ENCODE measurements at places on chromosomes 1 and 21. TPM values are rescaled to one million over a fixed set of nuclear protein-coding genes. Genes with fewer than 3 reads are reported as not detected.

DNA sequence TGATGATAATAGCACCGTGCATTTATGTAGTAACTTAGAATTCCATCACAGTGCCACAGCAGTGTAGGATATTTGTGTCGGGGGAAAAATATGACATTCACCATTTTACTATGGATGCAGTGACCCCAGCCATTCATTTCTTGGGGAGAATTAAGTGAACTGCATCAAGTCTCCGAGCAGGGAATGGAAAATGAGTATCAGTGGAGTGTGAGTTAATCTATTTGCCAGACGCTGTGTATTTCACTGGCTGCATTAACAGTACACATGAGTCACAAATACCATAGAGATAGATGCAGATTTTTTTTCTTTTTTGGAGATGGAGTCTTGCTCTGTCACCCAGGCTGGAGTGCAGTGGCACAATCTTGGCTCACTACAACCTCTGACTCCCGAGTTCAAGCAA, 33.8 kb upstream of the SLC45A1 start:
- DNase-seq = no peak

DNA sequence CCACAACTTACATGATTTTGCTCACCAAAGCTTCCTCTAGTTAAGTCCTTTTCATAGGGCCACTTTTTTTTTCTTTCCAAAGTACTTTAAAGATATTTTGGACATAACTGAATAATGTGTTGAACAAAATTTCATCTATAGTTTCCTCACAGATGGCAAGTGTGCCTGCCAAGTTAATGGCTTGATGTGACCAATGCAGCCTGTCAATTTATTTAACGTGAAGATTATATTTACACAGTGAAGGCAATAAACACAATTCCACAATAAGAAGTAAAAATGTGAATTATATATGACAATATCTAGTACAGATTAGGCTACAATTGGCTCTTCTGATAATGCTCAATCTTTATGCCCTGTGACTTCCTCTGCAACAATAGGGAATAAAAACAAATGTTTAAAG, 18.0 kb downstream of the CLCA2 start:
- DNase-seq = no peak

DNA sequence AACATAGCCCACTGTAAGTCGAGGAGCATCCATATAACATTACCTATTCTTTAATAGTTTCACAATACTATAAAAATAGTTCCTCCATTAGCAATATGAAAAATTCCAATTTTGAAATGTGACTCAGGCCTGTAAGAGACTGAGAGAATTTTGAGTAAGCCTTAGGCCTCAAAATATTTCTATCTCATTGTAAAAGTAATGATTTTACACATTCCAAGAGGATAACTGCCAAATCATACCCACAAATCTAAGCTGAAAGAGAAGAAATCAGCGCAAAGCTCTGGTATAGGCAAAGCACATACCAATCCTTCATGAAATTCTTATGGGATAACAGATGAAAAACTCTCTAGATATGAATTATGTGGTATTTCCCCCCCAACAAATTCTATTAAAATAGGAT, 144.1 kb downstream of the CDC42BPA start:
- DNase-seq = no peak

GRCh38 chr21:18468790-18469189, 65.2 kb upstream of the TMPRSS15 start:
- no peak for DNase-seq

DNA sequence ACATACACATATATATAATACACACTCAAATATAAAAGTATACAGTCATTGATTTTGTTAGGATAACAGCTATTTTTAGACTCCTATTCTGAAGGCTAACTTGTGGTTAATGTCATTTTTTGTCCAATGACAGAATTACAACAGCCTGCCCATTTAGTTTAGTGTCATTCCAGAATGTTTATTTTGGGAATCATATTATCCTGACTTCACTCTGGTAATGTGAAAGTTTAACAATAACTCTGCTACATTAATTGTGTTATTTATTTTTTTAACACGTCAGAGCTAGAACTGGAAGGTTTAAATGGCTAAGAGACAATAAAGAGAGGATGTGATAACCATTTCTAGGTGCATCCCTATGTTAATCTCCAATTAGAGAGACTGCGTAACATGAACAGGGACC, 648.1 kb downstream of the USP25 start:
- DNase-seq = no peak

GRCh38 chr1:27979151-27979858, 19.5 kb downstream of the XKR8 start:
- DNase-seq = no peak

DNA sequence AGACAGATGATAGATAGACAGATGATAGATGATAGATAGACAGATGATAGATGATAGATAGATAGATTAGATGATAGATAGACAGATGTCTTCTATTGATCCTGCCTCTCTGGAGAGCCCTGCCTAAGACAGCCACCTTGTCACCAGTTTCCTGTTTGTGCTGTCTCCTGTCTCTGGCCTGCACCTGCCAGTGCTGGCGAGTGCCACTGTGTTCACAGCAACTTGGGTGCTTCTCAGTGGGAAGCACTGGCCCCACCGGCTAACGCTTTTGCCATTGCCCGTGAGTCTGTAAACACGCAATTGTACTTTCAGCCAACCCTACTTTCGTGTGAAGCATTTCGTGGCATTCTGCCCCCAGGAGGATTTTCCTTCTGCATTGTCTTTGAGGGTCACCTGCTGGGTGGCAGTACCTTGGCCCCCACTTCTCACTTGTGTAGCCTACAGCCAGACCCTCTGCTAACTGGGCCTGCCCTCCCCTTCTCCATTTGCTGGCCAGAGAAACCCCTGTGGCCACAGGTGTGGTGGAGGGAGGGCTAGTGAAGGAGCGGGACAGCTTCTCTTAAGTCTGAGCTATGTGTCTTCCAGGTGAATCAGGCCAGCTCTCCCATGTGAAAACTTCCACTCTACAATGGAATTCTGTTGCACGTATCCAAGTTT, 23.4 kb upstream of the PDE9A start:
- no peak for DNase-seq

DNA sequence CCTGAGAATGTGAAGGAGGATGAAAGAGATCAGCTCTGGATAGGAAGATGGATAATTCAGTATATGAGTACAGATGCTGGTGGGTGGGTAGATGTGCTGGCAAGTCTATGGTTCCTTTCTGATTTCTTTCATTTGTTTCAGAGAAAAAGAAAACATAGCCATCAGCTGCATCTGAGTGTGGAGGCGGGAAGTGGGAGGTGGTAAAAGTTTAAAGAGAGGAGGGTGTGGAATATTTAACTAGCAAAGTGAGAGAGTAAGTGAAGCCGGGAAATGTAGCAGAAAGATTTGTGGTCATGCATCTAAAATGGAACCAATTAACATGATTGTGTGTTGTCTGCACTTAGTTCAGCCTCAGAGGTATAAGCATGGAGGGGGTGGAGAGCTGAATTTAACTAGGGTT, 16.4 kb downstream of the RPE65 start:
- DNase-seq = no peak

- no peak for DNase-seq
Observed at GRCh38 chr1:169245706-169246105, 121.9 kb downstream of the NME7 start.

- DNase-seq = no peak
Observed at GRCh38 chr1:36175137-36176095, 19.5 kb downstream of the MAP7D1 start.

DNA sequence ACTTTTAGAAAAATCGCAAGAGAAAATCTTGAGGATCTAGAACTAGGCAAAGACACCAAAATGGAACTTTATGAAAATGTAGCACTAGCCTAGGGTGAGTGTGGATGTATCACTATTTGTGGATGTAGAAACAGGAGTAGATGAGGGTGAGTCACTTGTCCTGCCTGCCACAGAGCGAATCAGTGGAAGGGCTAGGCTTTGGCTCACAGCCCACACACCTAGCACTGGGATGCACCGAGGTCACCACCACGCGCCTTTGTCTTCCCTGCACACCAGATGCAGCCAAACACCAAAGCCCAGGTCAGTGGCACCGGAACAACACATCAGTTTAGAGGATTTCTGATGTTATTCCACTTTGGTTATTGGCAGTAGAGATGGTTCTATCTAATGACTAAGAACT, 38.2 kb downstream of the PKNOX1 start:
- no peak for DNase-seq

DNA sequence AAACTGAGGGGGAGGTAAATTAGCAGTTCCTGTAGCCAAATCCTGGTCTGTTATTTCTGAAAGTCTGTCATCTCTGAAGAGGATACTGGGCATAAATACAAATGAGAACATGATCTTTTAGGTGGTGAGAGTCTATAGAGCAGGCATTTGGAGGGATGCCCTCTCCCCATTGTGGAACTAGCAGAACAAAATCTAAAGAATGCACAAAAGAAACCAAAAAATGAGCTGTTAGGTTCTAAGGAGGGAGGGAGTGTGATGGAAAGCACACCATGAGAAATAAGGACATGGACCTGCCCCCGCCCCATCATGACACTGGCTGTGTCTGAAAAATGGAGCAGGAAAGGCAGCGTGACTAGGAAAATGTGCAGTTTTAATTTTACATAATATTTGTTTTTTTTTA, 262.0 kb downstream of the KIF26B start:
- no peak for DNase-seq

DNA sequence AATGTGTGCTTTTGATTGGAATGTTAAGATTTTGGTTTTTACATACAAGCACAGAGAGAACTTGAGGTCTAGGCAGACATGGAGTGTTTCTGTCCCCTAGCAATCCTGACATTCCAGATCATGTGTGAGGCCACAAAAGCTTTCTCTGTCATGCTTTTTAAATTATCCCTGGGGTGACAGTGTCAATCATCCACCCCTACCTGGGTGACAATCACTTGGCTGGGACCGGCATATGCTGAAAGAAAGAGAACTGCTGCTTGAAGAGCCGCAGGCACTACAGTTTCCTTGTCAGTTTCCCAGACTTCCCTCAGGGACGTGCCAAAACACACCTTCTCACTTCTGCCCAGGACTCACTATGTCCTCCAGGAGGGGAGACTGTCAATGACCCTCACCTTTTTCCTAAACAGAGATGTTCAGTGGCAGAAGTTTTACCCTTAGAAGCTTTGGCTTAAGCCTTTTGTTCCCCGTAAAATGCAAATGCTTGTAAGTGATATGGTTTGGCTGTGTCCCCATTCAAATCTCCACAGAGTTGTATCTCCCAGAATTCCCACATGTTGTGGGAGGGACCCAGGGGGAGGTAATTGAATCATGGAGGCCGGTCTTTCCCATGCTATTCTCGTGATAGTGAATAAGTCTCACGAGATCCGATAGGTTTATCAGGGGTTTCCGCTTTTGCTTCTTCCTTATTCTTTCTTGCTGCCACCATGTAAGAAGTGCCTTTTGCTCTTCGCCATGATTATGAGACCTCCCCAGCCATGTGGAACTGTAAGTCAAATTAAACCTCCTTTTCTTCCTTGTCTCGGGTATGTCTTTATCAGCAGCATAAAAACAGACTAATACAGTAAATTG, 217.4 kb downstream of the FGGY start:
- DNase-seq = no peak

GRCh38 chr1:84366786-84367185, 31.5 kb upstream of the DNASE2B start:
- DNase-seq = no peak

DNA sequence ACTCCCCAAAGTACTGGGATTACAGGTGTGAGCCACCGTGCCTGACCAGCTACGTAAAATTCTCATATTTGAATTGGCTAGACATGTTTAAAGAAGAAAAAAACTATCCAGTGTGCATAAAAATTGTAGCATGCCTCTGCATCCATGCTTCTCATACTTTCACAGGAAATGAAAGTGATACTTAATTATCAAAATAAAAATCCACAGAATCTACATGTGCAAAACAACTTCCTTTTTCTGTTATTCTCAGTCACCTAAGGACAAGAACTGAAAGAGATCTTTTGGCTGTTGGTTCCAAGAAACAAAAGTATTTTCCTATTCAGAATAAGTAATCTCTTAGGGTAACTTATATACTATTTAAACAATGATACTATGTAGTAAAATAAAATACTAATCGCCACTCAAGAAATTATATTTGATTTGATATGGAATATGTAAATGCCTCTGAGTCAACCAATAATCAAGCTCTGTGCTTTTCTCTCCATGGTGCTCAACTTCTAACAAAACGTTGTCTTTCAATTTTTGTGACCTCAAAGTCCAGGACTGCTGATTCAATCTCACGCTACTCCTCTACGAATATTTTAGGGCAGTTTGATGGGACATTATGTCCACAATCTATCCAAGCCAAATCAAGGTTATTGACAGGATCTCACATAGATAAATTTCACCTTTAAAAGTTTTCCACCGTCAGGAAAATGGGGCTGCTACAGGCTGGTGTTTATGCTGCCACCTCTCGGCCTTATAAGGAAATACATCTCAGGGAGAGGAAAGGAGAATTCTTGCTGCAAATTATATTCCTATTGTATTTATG, 102.7 kb downstream of the ZNF281 start:
- no peak for DNase-seq

DNA sequence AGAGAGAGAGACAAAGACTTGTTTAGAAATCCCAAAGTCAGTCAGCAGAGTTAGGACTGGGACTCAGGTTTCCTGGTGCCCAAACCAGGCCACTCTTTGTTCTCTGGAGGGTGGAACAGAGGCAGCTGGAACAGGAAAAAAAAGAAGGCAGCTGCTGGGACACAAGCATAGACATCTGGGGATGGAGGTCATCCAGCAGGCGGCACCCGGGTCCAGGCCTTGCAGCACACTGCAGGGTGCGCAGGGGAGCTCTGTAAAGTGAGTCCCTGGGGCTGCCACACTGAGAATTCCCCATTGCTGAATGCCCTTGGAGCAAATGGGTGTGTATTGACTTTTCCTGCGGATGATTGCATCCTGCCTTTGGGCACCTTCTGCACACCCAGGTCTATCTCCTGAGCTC, 222.9 kb upstream of the CSF3R start:
- DNase-seq = no peak

GRCh38 chr21:23660560-23660959, 1946.7 kb downstream of the MRPL39 start:
- no peak for DNase-seq

The NTMT2 gene
- not detected for total RNA-seq

The TMEM61 gene
- 1.3 TPM for total RNA-seq

The CDKN2C gene
- 8.8 TPM for total RNA-seq

The PADI6 gene
- total RNA-seq = not detected

The ESRRG gene
- total RNA-seq = not detected

The TNNT2 gene
- total RNA-seq = 0.21 TPM

The IL12RB2 gene
- total RNA-seq = 5.3 TPM

The KRTAP11-1 gene
- not detected for total RNA-seq

The OLIG2 gene
- total RNA-seq = not detected

The MTARC1 gene
- total RNA-seq = 9.9 TPM

The DNAJC28 gene
- 2.7 TPM for total RNA-seq

The UBE2U gene
- total RNA-seq = not detected
